Breast epithelium (tissue), 4 donors: ENCODE measurements at places on chromosomes 7 and 10. TPM values are rescaled to one million over a fixed set of nuclear protein-coding genes. Genes with fewer than 3 reads are reported as not detected.

PKD2L1 gene
- total RNA-seq, result 0.32 TPM

DNA sequence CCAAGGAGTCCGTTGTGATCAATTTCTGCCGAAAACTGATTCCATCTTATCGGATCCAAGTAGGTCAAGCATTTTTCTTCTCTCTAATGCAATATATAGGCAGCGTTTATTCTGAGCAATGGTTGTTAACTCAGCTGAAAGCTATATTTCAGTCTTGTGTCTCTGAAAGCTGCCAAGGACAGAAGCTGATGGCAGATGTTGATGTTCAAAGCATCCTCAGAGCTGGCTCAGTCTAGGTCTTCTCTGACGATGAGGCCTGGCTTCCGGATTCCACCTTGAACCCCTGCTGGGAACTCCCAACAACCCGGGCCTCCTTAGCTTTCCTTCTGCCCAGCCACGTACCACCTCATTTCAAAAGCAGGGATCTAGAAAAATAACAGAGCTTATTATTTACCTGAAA, 863.6 kb downstream of the NRG3 start:
- DNase-seq, result no peak
- no peaks in the 10 kb centered on the region for H3K36me3 ChIP-seq
- no peak overlapping the region for H3K4me3 ChIP-seq
- no peak overlapping the region for H3K27ac ChIP-seq
- no peaks in the 10 kb centered on the region for H3K27me3 ChIP-seq

DNA sequence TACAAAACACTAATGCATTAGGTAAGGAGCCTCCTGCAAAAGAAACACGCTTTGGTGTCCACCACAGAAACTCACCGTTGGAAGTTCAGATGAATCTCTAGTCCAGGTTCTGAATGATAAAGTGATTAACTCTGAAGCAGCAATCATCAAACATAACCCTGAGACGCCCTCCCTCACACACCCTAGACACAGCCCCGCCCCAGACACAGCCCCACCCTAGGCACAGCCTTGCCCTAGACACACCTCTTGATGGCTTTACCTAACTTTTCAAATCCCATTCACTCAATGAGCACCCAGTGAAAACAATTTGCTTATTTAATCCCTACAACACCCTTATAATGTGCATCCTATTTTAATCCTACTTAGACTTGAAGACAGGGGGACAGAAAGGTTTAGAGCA, 21.3 kb upstream of the TMEM254 start:
- H3K4me1 ChIP-seq, result no peaks in the 10 kb centered on the region
- H3K36me3 ChIP-seq, result no peaks in the 10 kb centered on the region
- DNase-seq, result no peak

- no peaks in the 10 kb centered on the region for H3K4me1 ChIP-seq
- H3K27ac ChIP-seq, result no peak overlapping the region
- peak; percentile 12 for DNase-seq
- no peaks in the 10 kb centered on the region for H3K27me3 ChIP-seq
- no peaks in the 10 kb centered on the region for H3K36me3 ChIP-seq
Observed at GRCh38 chr7:64887756-64888508, 15.1 kb upstream of the ZNF273 start.

GRCh38 chr10:81730891-81731290, 144.1 kb upstream of the NRG3 start:
- no peak for DNase-seq
- H3K4me1 ChIP-seq, result no peaks in the 10 kb centered on the region
- H3K4me3 ChIP-seq, result no peak overlapping the region
- no peaks in the 10 kb centered on the region for H3K36me3 ChIP-seq
- no peaks in the 10 kb centered on the region for H3K27me3 ChIP-seq

DNA sequence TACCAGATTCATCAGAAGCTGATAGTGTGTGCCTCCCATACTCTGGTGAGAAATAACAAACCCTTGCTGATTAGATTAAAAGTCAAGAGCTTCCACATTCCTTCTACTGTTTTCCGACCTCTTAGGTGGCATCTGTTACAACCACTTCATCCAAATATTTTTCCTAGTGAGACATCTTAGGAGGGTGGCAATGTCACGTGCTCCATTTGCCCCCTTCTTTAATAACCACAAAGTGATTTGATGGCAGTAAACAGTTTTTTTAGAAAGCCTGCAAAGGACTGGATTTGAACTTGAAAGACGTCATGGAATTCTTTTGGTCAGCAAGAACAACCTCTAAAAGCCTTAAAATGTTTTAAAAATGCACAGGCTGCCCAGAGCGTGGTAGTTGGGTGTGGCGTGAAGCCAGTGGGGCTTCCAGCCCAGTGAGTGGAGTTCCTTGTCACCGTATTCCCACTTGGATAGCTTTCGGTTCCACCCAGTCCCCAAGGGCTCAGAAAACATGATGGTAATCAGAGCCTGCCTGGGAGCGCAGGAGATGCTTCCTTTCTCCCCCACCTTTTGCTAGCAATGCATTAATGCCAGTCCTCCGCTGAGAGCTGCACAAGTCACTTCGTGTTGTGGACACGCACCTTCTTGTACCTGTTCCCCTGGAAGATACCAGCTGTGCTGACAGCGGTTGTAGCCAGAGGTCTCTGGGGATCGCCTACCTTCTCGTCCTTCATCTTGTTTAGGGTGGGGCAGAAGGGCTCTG, 256.4 kb downstream of the KIAA1217 start:
- DNase-seq, result peak; percentile 61
- peak overlapping the region; percentile 97 for H3K27ac ChIP-seq
- H3K4me1 ChIP-seq, result peaks cover 20% of the 10 kb centered on the region

DNA sequence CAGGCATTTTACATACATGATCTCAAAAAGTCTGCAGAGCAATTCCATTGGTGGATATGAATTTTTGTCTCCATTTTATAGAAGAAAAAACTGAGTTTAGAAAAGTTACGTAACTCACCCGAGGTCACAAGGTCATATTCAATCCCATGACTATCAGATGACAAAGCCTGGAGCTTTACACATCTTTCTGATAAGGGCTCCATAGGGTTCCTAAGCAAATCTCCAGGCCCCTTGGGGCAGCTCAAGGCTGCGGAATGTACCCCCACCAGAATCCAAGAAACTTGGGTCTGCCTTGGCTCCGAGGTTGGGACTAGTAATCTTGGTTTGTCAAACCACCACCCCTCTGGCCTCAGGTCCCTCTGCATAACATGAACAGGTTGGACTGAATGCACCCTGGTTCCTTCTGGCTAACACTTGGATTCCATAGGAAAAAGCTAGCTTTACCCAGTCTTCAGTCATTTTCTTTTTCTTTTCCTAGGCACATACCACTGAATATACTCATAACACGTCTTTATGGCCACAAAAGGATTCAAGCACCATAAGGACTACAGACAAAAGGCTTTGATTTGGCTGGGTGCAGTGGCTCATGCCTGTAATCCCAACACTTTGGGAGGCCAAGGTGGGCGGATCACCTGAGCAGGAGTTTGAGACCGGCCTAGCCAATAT, 55.5 kb downstream of the PIP4K2A start:
- no peaks in the 10 kb centered on the region for H3K36me3 ChIP-seq
- no peaks in the 10 kb centered on the region for H3K4me1 ChIP-seq
- H3K27ac ChIP-seq, result no peak overlapping the region
- H3K27me3 ChIP-seq, result no peaks in the 10 kb centered on the region
